ENCODE measurements at places on chromosomes 5 and 9.

DNA sequence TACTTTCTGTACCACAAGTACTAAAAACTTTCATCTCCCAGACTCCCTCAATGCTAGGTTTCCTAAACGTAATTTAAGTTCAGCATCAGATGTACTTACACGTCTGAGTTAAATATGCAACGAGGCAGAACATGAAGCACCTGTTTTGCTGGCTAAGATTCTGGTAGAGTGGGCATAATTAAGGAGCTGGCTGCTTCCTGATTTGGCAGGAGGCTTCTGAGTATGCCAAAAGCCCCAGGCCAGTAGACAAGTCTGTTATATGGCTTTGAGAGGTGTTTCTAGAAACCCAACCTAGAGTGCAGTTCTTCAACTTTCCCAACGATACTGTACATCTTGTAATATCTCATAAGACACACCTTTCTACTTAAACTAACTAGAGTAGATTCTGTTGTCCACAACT is 13.6 kb downstream of the TICAM2 start:
- DNase-seq: no peak

GRCh38 chr9:128405780-128406171 is 14.9 kb upstream of the CERCAM start:
- DNase-seq: no peak

GRCh38 chr9:6506571-6506970 is 93.6 kb downstream of the UHRF2 start:
- DNase-seq: no peak

GRCh38 chr5:38162625-38163024 is 95.7 kb upstream of the EGFLAM start:
- no peak for DNase-seq

GRCh38 chr5:60535198-60535597 is 164.8 kb downstream of the DEPDC1B start:
- no peak for DNase-seq

GRCh38 chr9:25935188-25935587 is 256.9 kb upstream of the TUSC1 start:
- no peak for DNase-seq

DNA sequence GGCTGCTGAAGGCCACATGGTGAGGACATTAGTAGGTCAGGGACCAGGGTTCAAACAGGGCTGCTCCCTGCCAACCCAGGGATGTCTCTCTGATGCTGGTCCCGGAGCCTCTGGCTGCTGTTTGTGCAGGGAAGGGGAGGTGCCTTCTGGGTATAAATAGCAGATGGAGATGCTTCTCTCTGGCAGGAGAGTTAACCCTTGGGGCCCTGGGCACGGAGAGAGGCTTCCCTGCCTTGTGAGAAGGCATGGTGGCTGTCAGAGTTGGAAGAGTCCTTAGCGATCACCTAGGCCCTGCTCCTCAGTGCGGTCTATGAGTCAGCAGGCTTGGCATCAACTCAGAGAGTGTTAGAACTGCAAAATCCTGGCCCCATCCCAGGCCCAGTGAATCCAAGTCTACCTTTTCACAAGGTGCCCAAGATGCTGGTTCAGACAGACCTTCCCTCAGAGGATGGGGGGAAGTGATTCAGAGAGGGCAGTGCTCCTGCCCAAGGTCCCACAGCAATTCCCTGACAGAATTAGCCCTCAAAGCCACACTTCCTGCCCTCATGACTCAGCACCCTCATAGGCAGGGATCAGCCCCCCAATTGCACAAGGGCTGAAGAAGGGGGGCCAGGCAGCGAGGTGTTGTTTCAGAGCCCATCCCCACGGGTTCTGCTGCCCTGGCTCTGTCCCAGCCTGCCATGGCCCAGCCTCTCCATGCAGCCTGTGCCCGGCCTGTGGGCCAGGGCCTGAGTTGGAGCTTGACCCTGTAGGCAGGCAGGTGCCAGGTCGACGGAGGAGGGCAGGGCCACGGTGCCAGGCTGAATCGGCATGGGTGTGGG is 25.6 kb downstream of the CAMK2A start:
- no peak for DNase-seq

GRCh38 chr5:156794687-156795086 is 55.4 kb upstream of the PPP1R2B start:
- DNase-seq: no peak

DNA sequence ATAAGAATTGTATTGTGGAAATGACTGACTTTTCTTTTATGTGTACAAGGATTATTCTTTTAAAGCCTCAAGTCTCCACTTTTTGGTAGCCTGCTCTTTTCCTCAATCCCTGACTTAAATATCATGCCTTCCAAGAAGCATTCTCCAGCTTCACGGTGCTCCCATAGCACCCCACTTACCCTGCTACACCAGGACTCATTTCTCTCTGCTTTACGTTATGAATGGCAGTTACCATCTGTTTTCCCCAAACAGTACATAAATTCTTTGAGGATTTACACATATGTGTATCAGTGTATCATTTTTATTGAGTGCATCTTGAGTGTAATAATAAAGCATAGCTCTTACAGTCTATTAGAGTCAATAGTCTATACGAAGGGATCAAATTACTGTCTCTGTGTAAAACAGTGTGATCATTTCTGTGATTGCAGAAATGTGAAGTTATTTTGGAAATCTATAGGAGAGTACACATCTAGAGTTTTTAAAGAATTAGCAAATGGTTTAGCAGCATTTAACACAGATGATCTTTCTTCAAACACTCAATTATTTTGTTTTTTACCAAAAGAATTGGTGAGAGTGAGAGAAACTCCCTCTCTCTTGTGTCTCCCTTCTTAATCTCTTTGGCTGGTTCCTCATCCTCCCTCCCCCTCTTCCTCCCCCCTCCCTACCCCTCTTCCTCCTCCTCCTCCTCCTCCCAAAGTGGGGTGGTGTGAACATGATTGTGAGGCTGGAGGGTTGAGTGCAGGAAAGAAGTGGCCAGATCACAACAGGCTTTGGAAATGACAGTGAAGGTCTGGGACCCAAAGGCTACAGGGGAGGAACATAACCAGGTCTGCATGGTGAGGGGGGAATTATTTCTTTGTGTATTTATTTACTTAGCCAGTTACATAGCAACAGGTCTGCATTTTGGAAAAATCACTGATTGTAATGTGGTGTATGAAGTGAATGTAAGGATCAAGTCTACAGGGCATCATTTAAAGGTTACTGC is 27.6 kb upstream of the ECM2 start:
- DNase-seq: no peak

GRCh38 chr5:138890644-138891043 is 15.5 kb upstream of the LRRTM2 start:
- DNase-seq: no peak

DNA sequence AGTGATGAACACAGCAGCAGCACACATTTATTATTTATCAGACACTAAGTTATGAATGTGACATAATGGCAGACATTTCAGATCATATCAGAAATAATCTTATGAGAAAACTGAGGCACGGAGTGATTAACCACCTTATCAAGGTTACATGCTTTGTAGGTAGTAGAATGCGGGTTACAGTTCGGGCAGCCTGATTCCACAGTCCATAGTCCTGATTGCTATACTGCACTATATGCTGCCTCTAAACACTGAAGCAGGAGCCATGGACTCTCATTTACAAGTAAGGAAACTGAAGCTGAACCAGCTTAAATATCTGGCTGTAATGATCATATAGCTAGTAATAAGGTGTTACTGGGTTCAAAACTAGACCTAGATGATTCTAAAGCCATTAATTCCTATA is 291.3 kb upstream of the ADAMTSL1 start:
- no peak for DNase-seq

DNA sequence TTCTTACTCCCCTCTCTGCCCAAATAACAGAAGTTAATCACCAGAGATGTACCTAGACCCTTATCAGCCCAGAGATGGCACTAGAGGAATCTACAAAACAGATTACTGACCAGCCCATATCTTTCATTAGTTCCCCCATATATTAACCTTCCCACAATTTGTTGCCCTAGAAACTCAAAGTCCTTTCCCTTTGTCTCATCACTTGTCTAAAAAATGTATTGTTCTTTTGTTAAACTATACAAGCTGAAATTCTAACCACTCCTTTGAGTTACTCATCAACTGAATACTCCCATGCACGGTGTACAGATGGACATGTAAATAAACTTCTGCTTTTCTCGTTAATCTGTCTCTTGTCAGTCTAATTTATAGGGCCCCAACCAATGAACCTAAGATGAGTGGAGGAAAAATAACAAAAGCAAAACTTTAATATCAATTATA is 130.9 kb downstream of the CCDC192 start:
- peak; percentile 24 for DNase-seq
